Esophagus squamous epithelium (tissue), 5 donors: ENCODE measurements at places on chromosomes 2 and 18. TPM values are rescaled to one million over a fixed set of nuclear protein-coding genes. Genes with fewer than 3 reads are reported as not detected.

The CGREF1 gene
- total RNA-seq, result 3.2 TPM

The COX7A2L gene
- total RNA-seq, result 95.4 TPM

The DSEL gene
- total RNA-seq, result 2.2 TPM

The STARD6 gene
- not detected for total RNA-seq

DNA sequence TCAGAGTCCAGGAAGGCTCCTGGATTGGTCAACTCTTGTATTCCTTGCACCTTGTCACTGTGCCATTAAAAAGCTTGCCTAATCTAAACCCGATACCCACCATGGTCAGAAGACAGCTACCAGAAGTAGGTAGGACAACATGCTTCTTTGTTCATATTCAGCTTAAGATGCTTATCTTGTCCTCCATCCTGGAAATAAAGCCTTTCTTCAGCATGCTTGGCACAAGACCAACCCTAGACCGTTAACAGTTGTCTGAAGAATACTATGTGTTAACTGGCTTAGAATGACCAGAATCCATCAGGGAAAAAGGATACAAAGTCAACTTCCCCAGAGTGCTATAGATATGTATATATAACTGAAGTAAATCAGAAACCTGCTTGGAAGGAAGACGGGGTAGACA, 193.9 kb downstream of the ZRANB3 start:
- no peak for DNase-seq

DNA sequence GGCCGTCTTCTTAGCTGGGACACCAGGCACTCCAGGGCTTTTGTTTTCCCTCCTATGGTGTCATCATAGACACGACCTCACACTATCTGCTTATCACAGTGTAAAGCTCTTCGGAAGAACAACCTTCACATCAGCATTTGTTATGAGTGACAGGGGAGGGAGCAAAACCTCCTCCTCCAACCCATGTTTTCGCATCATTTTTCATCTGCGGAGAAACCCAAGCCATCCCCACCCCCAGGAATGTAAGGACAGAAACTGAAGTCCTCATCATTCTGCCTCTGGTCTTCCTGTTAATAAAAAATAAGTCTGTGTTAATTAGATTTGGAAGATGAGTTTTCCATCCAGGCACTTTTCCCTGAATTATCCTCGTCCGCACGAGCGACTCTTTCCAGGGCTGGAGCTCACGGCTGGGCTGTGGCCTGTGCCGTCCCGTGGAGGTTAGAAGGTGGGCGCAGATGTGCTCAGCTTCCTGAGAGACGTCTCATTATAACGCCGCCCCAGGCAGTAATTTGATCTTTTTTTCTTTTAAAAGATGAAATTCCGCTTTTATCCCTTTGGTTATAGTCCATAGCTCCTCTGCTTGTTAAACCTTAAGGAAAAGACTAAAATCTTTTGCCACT, 101.6 kb upstream of the TMEM18 start:
- DNase-seq, result no peak

DNA sequence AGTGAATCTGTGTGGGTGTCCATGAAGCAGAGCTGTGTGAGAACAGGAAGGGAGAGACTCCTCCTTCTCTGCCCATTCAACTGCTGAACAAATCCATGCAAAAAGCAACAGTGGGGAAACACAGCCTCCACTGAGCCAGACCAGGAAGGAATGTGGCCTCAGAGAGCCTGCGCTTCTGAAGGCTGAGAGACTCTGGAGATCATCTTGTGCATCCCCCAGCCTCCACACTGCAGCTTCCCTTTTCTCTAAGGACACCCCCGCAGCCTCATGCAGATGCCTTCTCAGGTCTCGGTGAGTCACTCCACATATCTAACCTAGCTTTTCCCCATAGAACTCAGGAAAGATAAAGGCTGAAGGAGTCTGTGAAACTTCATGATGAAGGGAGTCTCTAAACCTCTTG, 402.9 kb downstream of the TNS1 start:
- DNase-seq, result no peak

GRCh38 chr18:57107140-57107832, 39.6 kb upstream of the BOD1L2 start:
- DNase-seq, result no peak

DNA sequence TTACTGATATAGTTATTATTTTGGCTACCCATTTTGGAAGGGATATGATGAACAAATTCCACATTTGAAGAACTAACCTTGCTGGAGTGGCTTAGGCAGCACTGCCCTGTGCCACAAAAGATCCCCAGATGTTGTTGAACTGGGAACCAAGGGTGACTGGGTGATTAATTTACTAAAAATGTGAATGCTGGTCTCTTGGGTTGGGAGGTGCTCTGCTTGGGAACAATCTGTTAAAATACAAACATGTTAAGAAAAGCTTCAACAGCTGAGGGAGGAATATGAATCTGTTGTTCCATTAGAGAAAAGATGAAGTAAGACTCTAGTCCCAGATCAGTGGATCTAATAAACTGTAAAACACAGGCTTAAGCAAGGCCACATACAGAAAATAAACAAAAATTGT, 1860.1 kb downstream of the SUCLG1 start:
- DNase-seq, result no peak

DNA sequence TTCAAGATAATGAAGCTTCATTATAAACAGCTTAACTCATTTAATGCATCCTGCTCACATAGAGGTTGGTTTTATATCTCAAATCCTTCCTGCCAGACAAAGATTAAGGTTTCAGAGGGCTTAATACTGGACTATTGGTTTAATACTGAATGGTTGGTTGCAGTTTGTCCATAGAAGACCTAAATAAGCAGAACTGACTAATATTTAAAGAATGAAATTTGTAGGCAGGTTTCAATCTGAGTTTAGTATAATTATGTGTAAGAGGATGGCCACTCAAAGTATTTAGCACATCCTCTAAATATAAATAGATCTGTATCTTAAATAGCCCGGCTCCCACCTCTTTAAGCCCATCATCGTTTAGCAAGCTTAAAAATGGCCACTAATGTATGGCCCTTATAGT, 92.5 kb downstream of the EPB41L5 start:
- DNase-seq, result no peak

DNA sequence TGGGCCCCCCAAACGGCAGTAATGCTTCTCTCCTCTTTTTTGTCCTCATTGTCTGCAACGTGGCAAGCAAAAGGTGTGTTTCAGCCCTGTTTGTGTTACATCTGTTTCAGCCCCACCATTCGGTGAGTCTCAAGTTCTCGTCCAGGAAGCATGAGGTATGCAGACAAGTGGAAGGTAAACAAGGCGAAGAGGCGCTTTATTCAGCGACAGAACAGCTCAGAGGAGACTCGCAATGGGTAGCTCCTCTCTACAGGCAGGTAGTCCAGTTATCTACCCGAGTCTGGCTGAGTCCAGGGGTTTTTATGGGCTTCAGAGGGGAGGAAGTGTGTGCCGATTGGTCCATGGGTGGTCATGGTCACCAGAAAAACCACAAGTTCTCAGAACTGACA, 733.4 kb upstream of the CDH7 start:
- DNase-seq, result no peak

- no peak for DNase-seq
Observed at GRCh38 chr2:217751192-217751591, 251.6 kb downstream of the TNS1 start.
